ENCODE measurements at places on chromosomes 6 and 20.

- no peak for DNase-seq
Measured at GRCh38 chr20:10115021-10115420, 80.2 kb downstream of the ANKEF1 start.

DNA sequence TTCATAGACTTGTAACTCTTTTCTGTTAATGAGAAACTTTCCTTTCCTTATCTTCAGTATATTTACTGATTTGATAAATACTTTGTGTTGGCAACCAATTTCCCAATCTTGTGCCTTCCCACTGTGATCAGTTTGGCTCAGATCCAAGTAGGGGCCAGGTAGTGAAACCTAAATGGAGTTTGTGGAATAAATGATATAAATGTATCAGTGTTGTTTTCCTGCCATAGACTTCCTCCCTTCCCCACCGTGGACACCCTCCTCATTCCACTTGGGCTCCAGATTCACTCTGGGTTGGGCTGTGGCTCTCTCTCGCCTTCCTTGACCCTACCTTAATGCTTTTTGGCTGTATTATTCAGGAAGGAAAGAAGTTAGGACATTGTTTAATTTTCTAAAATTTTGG lies 1.3 kb downstream of the ZKSCAN3 start:
- no peak for DNase-seq

DNA sequence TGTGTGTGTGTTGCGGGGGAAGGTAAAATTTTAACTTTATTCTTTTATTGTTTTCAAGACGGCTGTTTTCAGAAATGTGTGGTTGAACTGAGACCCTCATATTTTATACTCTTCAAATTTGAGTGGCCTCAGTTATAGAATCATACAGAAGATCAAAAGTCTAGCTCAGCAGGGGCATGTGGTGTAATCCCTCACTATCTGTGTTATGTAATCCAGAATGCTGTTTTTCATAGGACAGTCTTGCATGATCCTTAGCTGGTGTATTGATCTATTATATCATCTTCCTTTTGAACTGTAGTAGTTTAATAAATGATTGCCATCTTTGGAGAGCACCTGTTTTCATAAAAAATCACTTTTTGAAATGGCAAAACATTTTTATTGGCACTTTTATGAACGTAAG lies 1.4 kb downstream of the PLCB4 start:
- no peak for DNase-seq

DNA sequence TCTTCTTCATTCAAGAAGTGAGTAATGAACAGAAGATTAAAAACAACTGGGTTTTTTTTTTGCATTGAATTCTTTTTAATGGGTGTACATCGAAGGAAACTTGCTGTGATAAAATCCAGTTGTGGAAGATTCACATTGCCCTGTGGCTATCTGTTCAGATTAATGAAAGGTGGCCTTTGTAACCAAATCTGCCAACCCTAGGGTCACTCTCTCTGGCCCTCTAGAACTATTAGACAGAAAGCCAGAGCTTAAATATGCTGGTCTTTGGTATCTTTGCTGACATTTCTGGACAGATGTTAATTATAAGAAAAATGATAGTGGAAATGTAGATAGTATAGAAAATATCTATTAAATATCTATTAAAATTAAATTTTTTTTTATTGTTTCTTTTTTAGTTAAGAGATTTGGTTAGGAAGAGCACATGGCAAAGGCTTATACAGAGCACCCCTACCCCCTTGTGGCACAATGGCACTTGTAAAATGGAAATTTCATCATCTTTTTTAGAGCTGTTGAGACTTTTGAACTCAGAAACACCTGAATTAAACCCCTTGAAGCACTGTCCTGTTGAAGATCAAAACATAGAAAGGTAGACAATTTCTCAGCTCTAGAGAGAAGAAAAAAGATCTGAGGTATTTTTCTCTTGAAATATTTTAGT lies 572.5 kb downstream of the PKHD1 start:
- no peak for DNase-seq

DNA sequence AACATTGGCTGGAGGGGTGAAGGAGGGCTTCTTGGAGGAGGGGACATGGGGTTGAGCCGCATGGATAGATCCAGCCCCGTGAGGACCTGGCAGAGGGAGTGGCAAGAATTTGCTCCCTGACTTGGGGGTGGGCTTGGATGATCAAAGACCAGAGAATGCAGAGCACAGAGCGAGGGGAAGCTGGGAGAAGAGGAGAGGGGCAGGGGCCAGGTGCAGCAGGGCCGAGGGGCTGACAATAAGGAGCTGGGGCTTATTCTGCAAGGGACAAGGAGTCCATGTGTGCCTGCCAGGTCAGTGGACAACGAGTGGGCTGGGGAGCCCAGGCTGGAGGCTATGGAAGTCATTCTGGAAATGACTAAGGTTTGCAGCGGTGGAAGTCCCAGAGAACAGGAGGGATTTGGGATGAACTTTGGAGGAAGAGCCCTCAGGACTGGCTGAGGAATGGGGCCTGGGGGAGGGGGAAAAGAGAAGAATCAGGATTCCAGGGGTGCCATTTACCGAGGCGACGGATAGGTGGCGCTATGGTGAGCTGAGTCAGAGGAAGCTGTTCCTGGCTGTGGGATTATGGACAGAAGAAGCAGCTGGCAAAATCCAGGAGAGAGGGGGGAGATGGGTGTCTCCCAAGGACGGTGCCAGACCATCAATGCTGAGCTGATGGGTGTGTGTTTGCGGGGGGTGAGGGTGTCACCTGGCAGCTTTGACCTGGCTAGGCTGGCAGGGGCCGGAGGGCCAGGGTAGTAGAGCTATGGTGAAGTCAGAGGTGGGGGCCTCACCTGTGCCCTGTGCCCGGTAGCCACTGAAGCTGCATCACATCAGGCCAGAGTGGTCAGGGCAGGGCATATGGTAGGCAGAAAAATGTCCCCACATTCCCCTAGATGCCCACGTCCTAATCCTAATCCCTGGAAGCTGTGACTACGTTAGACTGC lies 7.8 kb downstream of the KCNG1 start:
- peak; percentile 59 for DNase-seq

DNA sequence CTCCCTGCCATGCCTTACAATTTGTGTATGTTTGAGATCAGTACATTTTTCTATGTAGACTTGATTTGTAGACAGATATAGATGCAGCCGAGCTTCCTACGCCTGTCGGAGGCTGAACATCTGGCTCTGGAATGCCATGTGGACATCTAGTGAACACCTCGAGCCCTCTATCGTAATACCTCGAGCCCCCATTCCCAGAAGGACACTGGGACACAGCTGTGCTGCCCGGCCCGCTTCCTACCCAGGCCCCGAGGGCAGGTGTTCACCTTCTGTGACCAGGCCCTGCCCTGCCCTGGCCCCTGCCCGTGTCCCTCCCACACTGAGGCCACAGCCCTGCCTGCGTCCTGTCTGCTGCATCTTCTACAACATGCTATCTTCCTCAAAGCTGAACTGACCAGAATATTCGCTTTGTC lies 12.9 kb downstream of the RPS6KA2 start:
- no peak for DNase-seq

GRCh38 chr6:168877821-168878282 lies 375.8 kb downstream of the THBS2 start:
- DNase-seq, result no peak

- DNase-seq, result no peak
Measured at GRCh38 chr6:10947966-10948365, 61.1 kb downstream of the SYCP2L start.

- no peak for DNase-seq
Measured at GRCh38 chr6:99611148-99611547, 4.5 kb downstream of the PRDM13 start.

- DNase-seq, result no peak
Measured at GRCh38 chr6:37456126-37456525, 23.1 kb downstream of the CMTR1 start.

DNA sequence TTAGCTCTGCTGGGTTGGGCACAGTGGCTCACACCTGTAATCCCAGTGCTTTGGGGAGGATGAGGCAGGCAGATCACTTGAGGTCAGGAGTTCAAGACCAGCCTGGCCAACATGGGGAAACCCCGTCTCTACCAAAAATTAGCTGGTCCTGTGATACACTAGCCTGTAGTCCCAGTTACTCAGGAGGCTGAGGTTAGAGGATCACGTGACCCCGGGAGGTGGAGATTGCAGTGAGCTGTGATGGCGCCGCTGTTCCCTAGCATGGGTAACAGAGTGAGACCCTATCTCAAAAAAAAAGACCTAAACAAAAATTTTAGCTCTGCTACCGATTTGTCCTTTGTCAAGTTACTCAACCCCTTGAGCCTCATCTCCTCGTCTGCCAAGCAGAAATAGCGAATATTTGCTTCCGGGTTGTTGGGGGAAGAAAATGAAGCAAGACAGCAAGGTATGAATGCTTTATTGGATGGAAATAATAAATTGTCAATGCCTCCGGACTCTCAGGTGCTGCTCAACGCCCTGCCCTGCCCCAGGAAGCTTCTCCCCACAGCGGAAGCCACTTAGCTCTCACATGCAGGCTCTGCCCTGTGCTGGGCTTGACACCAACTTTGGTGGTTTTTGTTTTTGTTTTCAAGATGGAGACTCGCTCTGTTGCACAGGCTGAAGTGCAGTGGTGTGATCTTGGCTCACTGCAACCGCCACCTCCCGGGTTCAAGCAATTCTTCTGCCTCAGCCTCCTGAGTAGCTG lies 24.9 kb upstream of the ITCH start:
- peak; percentile 19 for DNase-seq

GRCh38 chr20:4052554-4052953 lies 37.2 kb upstream of the RNF24 start:
- DNase-seq, result no peak

DNA sequence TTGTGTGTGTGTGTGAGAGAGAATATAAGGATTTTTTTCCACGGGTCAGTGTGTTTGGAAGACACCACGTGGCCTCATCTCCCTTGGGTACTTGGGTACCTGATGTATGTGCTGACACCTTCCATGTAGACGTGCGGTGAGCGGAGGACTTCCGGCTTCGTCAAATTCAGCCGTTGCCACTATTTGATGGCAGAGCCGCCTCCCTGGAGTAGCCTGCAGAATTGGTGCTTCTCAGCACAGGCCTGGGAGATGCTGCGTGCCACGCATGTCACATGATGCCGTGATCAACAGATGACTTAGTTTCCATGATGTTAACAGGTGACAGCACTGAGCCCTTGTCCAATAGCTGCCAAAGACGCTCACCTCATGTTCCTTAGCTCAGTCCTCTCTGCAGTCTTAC lies 69.4 kb downstream of the CDH4 start:
- DNase-seq, result no peak

GRCh38 chr6:153668758-153669157 lies 370.3 kb upstream of the OPRM1 start:
- DNase-seq, result no peak

GRCh38 chr20:47282864-47283263 lies 73.6 kb downstream of the ZMYND8 start:
- no peak for DNase-seq

DNA sequence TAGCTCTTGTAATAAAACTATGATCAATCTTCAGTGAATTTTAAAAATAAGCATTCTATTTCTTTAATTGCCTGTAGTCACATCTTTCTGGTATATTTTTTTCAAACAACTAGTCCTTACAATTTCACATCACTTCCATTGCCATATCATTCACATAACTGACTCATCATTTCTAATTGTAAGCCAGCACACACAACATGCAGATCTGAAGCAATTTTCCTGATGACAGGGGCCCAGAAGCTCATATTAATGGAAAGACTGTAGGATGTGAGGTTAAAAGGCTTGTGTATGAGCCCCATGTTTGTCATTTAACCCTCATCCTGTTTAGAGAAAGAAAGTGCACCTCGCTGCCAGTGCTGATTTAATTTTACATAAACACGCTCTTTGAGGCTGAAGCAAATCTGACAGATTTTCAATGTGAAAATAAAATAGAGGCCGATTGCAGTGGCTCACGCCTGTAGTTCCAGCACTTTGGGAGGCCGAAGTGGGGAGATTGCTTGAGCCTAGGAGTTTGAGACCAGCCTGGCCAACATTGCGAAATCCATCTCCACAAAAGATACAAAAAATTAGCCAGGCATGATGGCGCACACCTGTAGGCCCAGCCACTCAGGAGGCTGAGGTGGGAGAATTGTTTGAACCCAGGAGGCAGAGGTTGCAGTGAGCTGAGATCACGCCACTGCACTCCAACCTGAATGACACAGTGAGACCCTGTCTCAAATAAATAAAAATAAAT lies 40.1 kb upstream of the LTV1 start:
- no peak for DNase-seq

DNA sequence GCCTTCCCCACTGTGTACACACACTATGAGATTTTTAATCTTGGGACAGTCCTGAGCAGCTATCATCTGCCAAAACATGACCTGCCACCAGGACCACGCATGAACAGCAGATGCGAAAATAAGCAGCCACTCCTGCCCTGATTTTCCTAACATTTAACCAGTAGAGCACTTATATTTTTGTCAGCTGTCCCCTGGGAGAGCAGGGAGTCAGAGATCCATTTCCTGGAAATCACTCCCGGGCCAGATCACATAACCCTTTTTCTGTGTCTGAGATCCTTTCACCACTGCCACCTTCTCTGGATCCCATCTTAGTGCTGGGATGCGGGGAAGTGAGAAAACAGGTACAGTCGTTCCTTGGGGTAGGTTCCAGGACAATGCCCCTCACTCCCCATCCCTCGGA lies 5.7 kb downstream of the SDCBP2 start:
- DNase-seq, result no peak

DNA sequence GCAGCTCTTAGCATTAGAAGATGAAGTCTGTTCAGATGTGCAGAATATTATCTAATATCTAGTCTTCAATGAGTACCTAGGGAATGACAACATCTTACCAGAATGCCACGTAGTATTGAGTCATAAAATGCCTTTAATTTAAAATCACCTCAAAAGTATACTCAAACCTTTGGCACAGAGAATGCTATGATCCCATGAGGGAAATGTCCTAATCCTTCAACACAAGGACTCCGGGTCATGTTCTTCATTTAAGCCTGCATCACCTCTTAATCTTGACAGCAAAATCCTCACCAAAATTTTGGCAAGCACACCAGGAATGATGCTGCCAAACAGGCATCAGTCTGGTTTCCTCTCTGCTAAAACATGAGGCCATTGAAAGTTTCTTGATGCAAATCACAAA lies 23.6 kb upstream of the MARCKS start:
- no peak for DNase-seq

GRCh38 chr6:124670801-124671200 lies 291.4 kb upstream of the RNF217 start:
- no peak for DNase-seq

DNA sequence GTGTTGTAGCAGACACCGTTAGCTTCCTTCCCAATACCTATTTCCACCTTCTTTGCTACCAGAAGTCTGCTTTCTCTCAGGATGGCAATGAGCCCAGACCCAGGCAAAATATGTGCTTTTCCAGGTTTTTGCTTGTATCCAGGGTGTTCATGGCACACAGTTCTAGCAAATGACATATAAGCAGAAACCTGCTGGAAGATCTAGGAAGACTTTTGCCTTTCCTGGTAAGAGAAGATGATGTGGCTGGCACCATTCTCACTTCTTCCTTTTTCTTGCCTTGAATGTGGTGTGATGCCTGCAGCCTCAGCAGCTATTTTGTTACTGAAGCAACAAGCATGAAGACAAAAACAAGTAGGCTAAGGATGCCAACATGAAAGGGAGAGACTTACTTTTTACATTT lies 19.2 kb upstream of the TBC1D22B start:
- no peak for DNase-seq

- DNase-seq, result no peak
Measured at GRCh38 chr6:26597389-26597766, 625 bp downstream of the ABT1 start.
